MV-4-11 (cell line): ENCODE measurements at places on chromosomes 1 and 21.

GRCh38 chr1:45679123-45679522 lies 7.2 kb downstream of the GPBP1L1 start:
- DNase-seq, result no peak

DNA sequence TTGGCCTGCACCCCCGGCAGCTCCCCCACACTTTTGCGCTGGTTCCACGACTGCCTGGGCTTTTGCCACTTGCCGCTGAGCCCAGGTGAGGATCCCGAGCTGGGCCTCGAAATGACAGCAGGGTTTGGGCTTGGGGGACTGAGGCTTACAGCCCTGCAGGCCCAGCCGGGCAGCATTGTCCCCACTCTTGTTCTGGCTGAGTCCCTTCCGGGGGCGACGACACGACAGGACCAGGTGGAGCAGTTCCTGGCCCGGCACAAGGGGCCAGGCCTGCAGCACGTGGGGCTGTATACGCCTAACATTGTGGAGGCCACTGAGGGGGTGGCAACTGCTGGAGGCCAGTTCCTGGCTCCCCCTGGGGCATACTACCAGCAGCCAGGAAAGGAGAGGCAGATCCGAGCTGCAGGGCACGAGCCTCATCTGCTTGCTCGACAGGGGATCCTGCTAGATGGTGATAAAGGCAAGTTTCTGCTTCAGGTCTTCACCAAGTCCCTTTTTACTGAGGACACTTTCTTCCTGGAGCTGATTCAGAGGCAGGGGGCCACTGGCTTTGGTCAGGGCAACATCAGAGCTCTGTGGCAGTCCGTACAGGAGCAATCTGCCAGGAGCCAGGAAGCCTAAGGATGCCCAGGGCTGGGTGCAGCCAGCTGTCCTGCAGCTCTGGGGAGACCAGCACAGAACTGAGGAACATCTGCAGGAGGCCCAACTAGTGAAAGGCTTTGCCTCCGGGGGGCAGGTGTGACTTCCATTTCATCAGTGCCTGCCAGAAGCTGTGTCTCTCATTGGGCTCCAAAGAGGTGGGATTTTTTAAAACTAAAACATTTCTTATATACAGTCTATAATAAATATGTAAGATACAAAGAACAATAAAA lies 1.2 kb downstream of the HPDL start:
- peak; percentile 18 for DNase-seq

DNA sequence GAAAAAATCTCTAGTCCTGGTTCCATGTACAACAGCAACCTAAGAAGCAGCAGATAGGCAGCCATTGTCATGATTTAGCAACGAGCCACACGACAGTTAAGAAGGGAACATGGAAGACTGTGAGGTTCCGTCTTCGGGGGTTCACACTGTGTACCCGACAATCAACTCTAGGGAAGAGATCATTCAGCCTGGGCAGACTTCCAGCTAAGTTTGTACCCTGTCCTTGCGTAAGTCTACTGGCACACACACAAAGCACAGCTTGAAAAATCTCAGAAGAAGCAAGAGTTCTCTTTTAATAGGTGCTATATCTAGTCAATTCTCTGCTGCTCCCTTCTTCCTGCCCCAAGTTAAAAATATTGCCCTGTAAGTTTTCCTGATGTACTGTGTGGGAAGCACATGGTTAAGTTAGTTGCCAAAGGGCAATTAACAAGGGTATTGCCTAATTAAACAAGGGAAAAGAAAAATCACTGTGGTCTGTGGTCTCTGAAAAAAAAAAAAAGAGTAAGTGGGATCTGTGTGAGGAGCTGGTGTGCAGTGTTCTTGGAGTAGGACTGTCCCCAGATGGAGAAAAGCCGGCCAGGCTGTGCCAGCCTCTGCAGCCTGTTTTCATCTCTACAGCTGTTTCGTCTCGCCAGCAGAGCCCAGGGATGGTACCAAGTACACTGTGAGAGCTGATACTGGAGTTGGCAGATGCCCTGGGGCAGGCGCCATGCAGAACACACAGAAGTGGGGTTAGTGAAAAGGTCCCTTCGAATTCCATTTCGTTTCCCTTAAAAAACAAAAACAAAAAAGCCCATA lies 6.4 kb upstream of the MYBPHL start:
- peak; percentile 56 for DNase-seq

DNA sequence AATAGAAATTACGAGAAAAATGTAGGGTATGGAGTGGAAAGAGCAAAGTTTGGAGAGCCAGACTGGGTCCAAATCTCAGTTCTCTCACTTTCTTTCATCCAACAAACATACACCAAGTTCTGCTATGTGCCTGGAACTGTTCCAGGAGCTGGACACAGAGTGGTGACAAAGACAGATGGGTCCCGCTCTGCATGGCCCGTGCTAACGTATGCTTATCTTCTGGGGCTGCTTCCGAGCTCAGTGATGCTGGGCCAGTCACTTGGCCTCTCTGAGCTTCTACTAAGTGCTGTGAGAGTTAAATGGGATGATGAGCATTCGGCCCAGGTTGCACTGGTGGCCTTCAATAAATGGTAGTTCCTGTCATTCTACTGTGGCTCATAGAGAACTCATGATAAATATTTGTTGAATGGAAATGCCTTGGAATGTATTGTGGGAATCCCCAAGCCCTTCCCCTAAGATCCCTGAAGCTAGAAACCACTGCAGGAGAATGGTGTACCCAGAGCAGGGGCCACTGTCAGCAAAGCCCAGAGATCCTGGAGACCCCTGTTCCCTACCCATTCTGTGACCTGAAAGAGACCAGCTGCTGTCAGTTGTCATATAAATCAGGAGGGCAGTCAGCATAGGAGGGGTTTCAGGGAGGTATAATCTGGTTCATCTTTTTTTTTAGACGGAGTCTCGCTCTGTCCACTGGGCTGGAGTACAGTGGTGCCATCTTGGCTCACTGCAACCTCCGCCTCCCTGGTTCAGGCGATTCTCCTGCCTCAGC lies 3.8 kb downstream of the LEMD1 start:
- DNase-seq, result no peak

GRCh38 chr1:200333329-200333728 lies 76.5 kb downstream of the ZNF281 start:
- no peak for DNase-seq

GRCh38 chr1:216902669-216903381 lies 179.6 kb upstream of the ESRRG start:
- no peak for DNase-seq

- DNase-seq, result no peak
These were observed 78.6 kb downstream of the PDE9A start for GRCh38 chr21:42732033-42732410.

GRCh38 chr21:43303275-43304178 lies 123.4 kb downstream of the SIK1 start:
- no peak for DNase-seq
